ENCODE measurements at places on chromosomes 7 and 10.
A peak's percentile ranks its signal among the peaks of the same experiment; 100 is the strongest.

- no peak for DNase-seq
Measured at GRCh38 chr10:74651565-74651964, 174.8 kb upstream of the KAT6B start.

GRCh38 chr7:46568420-46569132 lies 647.5 kb upstream of the IGFBP3 start:
- no peak for DNase-seq

- DNase-seq = no peak
Measured at GRCh38 chr7:95190515-95190914, 133.8 kb downstream of the PON1 start.

DNA sequence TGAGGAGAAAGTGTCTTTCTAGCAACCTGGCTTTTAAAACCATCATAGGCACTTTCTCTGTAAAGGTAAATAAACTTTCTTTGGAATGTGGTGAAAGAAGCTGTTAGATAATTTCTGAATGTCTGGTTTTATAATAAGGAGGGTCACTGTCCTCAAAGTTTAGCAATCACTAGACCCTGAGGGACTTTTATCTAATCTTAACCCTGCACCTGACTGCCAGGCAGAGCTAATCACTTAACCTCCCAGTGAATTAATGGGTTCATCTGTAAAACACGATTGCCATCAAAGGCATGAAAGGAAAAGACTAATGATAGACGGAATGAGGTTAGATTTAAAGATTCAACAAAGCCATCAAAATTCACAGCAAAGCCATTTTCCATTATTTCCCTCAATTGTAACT lies 553.8 kb downstream of the GRM8 start:
- DNase-seq = no peak

DNA sequence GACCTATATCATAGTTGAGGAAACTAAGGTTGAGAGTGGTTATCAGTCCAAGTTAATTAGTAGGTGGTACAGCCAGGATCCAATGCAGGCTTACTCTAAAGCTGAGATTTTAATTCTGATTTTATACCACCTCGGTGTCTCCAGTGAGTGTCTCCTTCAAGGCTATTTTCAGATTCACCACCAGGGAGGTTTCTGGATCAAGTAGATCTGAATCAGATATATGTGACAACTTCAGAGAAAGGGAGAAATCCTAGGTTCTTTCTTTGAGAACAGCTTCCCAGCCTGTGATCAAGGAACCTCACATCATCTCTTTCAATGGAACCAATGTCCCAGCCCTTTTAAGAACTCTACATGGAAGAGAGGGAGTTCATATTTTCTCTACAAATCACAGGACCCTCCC lies 429.2 kb downstream of the SORCS3 start:
- DNase-seq = no peak

GRCh38 chr10:1148855-1149605 lies 92.8 kb downstream of the WDR37 start:
- DNase-seq = no peak

- no peak for DNase-seq
Measured at GRCh38 chr7:151958036-151959010, 2.1 kb downstream of the GALNTL5 start.

DNA sequence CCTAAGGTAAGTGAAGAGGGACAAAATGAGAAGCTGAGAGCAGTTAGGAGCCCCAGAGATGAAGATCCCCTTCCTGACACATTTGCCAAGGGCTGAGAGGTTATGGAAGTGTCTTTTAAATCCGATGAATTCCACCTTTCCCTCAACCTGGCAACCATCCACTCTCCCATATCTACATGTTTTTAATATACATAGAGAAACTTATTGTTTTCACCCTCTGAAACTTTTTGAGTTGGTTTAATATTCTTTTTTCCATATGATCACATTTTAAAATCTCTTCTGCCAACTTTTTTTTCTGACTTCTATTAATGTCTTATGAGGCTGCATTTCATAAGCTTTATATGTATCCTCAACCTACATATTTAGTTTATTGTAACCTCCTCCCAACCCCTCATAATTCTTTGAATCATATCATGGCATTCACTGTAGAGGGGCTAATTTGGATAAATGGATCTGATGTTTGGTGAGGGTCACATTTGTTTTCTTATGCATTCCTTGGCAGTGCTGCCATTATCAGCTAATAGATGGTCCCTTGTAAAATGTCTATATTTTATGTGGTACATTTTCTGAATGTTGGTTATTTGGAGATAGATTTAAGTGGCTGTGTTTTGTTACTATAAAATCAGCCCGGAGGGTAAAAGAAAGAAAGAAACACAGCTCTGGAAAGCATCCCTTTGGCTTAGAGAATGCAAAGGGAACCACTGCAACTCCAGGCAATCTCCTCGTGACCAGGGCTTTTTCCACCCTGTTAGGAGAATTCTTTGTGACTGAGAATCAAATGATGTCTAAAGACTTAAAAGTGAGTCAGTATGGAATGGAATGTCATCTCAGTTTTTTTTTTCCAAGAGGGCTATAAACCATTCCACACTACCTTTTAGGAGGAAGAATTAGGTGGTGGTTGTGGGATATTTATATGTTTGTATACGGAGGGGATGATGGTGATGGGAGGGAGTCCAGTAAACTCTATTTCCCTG lies 334.4 kb downstream of the SUGCT start:
- DNase-seq = peak; percentile 30

GRCh38 chr10:69056129-69056528 lies 31.8 kb upstream of the SRGN start:
- no peak for DNase-seq

DNA sequence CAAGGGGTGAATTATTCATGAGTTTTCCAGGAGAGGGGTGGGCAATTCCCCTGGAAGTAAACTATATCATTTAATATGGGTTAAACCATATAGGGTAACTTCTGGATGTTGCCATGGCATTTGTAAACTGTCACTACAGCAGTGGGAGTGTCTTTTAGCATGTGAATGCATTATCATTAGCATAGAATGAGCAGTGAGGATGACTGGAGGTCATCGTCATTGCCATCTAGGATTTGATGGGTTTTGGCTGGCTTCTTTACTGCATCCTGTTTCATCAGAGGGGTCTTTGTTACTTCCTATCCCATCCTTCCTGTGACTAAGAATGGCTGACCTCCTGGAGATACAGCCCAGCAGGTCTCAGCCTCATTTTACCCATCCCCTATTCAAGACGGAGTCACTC lies 139.5 kb upstream of the PRKCQ start:
- DNase-seq = no peak

Data from hepatic stellate cell (primary cell).